ENCODE measurements at places on chromosomes 2 and 18. TPM values are rescaled to one million over a fixed set of nuclear protein-coding genes. Genes with fewer than 3 reads are reported as not detected.

The IGFBP5 gene
- 25.0 TPM for polyA plus RNA-seq

The MATN3 gene
- 0.23 TPM for polyA plus RNA-seq

The SNORC gene
- polyA plus RNA-seq = 4.0 TPM

The TMEM169 gene
- polyA plus RNA-seq = 0.47 TPM

The REG1A gene
- polyA plus RNA-seq = 18,817 TPM

The SGPP2 gene
- polyA plus RNA-seq = 6.2 TPM

The HOXD10 gene
- not detected for polyA plus RNA-seq

The FAM124B gene
- polyA plus RNA-seq = 0.26 TPM

The IKZF2 gene
- 1.1 TPM for polyA plus RNA-seq

The FAM237A gene
- polyA plus RNA-seq = not detected

The GPR55 gene
- polyA plus RNA-seq = not detected

The PGAP1 gene
- polyA plus RNA-seq = 2.3 TPM

The SLC5A7 gene
- not detected for polyA plus RNA-seq

The COL3A1 gene
- polyA plus RNA-seq = 10.8 TPM

The SDC1 gene
- 20.6 TPM for polyA plus RNA-seq

The CCDC138 gene
- 1.4 TPM for polyA plus RNA-seq

The RGPD3 gene
- 0.08 TPM for polyA plus RNA-seq

The IL36G gene
- polyA plus RNA-seq = not detected

The FBXO48 gene
- polyA plus RNA-seq = 0.56 TPM

The PPIL3 gene
- 11.1 TPM for polyA plus RNA-seq

The SKOR2 gene
- not detected for polyA plus RNA-seq

The ABCB11 gene
- polyA plus RNA-seq = 0.02 TPM

The IL36RN gene
- not detected for polyA plus RNA-seq

The MARS2 gene
- polyA plus RNA-seq = 2.6 TPM

The TFCP2L1 gene
- 3.9 TPM for polyA plus RNA-seq

The CCDC121 gene
- polyA plus RNA-seq = 1.6 TPM

The GRB14 gene
- polyA plus RNA-seq = 74.9 TPM

The MAP2 gene
- 6.9 TPM for polyA plus RNA-seq

The OSBPL1A gene
- polyA plus RNA-seq = 5.8 TPM

The LOXHD1 gene
- 0.46 TPM for polyA plus RNA-seq

The APCDD1 gene
- polyA plus RNA-seq = 5.6 TPM

The NDC80 gene
- 0.09 TPM for polyA plus RNA-seq
